Pericardium fibroblast (primary cell): ENCODE measurements at places on chromosomes 1 and 21. TPM values are rescaled to one million over a fixed set of nuclear protein-coding genes. Genes with fewer than 3 reads are reported as not detected.

Gene SMAP2
- 8.7 and 14.6 TPM in 2 replicates for total RNA-seq

Gene CA14
- total RNA-seq = not detected in 2 replicates

Gene C4BPB
- not detected in 2 replicates for total RNA-seq

Gene RAB42
- total RNA-seq = 5.5 and 8.3 TPM in 2 replicates

Gene IGSF9
- 0.09 and 2.0 TPM in 2 replicates for total RNA-seq
